ENCODE measurements at places on chromosomes 5 and 9. TPM values are rescaled to one million over a fixed set of nuclear protein-coding genes. Genes with fewer than 3 reads are reported as not detected.

NOXA1 gene
- total RNA-seq, result 22.8 TPM

CBY3 gene
- total RNA-seq, result not detected

GRCh38 chr5:79436821-79437220 lies 77.1 kb downstream of the HOMER1 start:
- no peak for DNase-seq

DNA sequence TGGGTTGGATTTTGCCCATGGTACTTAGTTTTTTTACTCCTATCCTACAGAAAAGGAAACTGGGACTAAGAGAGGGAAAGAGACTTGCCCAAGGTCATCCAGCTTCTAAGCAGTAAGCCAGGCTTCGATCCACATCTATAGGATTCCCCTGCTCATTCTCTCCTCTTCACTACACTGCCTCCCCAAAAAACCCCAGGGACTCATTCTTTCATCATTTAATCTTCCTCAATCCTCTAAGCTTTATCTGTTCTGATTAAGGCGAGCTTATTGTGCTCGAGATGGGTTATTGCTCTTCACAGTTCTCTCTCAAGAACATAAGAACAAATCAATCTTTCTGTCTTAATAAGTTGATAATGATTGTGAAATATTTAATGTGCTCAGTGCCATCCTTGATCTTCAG lies 511.1 kb upstream of the BRINP1 start:
- no peak for DNase-seq

DNA sequence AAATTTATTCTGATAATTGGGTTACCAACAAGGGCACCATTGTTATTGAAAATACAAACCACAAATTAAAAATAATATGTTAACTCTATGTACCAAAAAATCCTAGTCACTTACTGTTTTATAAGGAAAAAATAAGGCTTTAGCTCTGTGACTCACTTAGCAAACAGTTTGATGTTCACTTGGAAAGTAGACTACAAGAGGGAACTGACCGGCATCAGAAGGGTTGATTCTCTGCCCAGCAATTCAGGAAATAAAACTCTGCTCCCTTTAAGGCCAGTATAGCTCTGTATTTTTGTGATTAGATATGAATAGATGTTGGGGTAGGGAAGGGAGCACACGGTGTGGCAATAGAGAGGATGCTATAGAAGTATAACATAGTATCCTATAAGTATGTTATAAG lies 671.3 kb downstream of the LRRC70 start:
- no peak for DNase-seq

- DNase-seq, result no peak
Measured at GRCh38 chr5:6084836-6085235, 293.5 kb downstream of the MED10 start.

DNA sequence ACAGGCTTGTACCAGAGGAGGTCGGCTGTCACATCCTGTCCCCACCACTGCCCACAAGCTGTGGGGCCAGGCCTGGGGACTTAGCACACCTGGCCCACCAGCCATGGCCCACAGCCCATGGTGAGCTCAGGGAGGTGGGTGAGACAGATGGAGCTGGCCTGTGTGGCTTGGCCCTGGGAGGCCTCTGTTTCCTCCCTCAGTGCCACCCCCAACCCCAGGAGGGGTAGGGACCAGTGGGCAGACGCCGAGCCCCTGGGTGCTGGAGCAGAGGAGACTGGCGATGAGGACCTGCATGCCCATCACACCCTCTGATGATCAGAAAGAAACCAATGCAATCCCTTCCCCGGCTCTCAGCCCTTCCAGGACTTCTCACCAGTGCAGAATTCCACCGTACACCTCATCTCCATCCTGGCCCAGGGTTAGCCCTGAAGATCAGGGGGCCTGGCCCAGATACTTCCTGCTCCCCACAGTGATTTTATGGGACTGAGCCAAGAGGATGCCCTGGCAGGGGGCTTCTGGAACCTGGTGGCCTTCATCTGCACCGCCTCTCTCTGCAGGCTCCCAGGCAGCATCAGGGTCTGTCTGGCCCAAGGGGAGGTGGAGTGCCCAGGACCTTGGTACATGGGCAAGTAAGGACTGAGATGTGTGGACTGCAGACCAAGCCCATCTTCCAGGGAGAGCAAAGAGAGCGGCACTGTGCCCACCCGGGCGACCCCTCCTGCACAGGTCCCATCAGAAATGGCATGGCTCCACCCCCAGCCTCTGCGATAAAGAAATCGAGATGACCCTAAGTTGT lies 16.9 kb upstream of the NKD2 start:
- DNase-seq, result no peak

All from PC-9 (cell line).